ENCODE measurements at places on chromosomes 1 and 21.

GRCh38 chr1:229342656-229343569, at the start of gene CCSAP:
CCSAP (minus strand) TSS chr1:229343047; CDS start chr1:229342465, 582 bp downstream.
- DNase-seq = peak; percentile 72

DNA sequence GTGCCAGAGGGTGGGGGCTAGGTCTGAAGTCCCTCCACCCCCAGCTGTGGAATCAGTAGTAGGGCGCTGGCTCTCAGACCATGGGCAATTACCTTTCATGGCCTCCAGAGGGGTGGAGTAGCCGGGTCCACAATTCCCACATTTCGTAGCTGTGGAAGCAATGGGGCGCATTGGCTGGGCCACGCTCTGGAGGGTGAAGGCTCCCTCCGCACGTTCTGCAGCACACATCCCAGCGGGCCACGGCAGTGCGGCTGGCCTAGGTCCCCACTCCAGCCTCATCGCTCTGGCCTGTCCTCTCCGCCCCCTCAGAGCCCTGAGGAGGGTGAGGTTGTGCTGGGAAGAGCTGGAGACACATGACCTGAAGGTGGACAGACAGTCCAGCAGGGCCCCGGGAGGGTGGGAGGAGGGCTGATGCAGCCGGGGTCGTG, 2.9 kb downstream of the SELENBP1 start:
- DNase-seq = no peak

DNA sequence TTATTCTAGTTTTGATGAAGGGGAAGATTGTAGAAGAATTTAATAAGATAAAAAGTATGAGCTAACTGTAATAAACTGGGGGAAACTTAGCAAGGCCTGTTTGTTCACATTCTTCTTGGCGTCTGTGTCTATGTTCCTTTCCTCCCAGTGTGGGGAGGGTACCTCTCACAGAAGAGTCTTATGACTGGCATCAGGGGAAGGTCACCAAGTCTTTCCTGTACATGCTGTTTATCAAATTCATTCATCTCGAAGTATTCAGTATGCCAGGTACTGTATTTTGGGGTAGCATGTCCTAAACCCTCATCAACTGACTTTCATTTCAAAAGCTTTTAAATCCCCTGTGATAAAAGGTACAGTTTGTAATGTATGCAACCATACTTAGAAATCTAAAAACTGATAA, 78.4 kb downstream of the HS2ST1 start:
- no peak for DNase-seq

- no peak for DNase-seq
These were observed 54.4 kb upstream of the B3GALNT2 start for GRCh38 chr1:235558621-235559169.

- DNase-seq = no peak
These were observed 889 bp upstream of the CCNL2 start for GRCh38 chr1:1399872-1400575.

GRCh38 chr1:208185801-208186231, 58.4 kb downstream of the PLXNA2 start:
- DNase-seq = no peak

GRCh38 chr1:25180996-25181395, 51.3 kb downstream of the SYF2 start:
- DNase-seq = no peak

DNA sequence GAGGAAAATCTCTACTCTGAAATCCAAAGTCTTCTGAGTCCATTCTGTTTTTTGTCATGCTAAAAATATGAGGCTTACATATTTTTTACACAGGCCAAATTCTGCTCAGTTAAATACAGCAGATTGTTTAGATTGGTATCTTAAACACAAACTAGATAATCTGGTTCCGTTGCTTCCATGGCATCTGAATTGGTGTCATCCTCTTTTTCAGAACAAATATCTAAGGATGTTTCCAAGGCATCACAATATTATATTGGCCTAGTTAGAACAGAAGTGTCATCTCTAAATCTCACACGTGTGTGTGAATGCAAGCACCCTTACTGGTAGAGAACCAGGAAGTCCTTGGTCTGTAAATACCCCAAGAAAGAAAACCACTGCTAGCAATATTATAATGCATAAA, 151.2 kb downstream of the NRIP1 start:
- DNase-seq = no peak

DNA sequence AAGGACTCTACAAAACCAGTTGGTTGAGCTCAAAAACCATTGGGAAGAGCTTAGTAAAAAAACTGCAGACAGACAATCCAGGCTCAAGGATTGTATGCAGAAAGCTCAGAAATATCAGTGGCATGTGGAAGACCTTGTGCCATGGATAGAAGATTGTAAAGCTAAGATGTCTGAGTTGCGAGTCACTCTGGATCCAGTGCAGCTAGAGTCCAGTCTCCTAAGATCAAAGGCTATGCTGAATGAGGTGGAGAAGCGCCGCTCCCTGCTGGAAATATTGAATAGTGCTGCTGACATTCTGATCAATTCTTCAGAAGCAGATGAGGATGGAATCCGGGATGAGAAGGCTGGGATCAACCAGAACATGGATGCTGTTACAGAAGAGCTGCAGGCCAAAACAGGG, 104.0 kb upstream of the BMP8A start:
- no peak for DNase-seq

GRCh38 chr21:25425156-25425555, 182.1 kb downstream of the MRPL39 start:
- DNase-seq = no peak

All from CD4-positive, alpha-beta T cell treated with Interleukin-6 for 4 hours (primary cell).